ENCODE measurements at places on chromosomes 11 and 22.

DNA sequence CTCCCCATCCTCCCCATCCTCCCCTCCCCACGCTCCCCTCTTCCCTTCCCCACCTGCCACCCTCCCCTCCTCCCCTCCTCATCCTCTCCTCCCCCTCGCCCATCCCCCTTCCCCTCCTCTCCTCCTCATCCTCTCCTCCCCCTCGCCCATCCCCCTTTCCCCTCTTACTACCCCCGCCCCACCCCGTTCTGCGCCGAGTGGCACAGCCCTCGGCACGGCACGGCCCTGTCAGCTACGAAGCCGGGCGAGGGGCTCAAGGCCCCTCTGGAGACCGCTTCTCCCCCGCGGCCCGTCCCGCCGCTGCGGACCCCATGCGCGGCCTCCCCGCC lies 449.9 kb downstream of the OPCML start:
- no peak for DNase-seq

- no peak for DNase-seq
Measured at GRCh38 chr11:64743591-64744543, at the start of gene RASGRP2. Gene RASGRP2, minus strand, starts transcription at chr11:64744142. Its CDS starts 1,276 bp downstream, at chr11:64742866.

GRCh38 chr22:30413745-30414524 lies 11.6 kb upstream of the MTFP1 start:
- DNase-seq, result no peak

GRCh38 chr11:62905296-62905695 lies 15.9 kb downstream of the CHRM1 start:
- DNase-seq, result no peak

GRCh38 chr11:833114-833791 lies 501 bp downstream of the CD151 start:
- peak; percentile 22 for DNase-seq

- DNase-seq, result peak; percentile 19
Measured at GRCh38 chr11:5280582-5281102, 10.9 kb upstream of the HBE1 start.
